ENCODE measurements at places on chromosomes 4 and X.

DNA sequence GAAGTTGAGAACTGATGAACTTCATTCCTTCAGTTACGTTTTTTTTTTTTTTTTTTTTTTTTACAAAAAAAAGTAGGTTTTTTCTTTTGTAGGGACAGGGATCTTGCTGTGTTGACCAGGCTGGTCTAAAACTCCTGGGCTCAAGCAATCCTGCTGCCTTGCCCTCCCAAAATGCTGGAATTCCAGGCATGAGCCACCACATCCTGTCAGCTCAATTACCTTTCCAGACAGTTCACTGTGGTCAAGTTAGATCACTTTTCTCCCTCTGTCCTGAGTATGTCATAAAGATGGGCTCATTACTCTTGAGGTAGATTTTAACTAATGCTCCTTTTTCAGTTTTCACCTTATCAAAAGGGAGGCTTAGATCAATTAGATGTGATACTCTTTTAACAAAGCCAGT lies 10.8 kb upstream of the NR3C2 start:
- DNase-seq = no peak

DNA sequence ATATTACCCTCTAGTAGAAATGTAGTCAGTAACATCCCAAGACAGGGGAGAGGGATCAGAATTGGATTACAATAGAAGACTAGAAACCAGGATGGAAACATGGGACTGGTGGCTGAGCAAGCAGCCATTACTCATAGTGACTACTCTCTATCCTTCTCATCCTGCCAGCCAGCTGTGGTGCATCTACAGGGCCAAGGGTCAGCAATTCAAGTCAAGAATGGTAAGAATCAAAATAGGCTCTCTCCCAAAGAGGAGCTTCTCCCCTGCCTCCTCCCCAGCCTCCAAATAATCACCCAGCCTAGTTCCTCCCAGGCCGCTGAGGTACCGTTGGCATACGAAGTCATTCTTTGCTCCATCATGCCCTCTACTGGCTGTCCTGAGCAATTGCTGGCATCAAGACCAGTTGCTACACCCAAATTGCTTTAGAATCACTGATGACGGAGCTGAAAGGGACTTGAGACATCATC lies 19.4 kb downstream of the AWAT2 start:
- no peak for DNase-seq

DNA sequence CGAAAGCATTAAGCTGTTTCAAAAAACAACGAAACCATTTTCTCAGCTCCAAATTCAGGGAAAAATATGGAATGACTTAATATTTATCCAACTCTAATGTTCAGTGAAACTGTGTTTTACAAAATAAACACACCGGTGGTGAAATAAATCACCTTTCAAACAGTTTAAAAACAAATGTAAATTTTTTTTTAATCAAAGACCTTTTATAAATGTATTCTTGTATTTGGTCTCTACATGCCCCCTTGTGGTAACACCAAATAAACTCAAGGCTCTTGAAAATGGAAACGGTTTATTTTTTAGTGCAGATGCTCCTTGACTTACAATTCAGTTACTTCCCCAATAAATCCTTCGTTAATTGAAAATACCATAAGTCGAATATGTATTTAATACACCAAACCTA lies 45.8 kb upstream of the ITM2A start:
- DNase-seq = no peak

DNA sequence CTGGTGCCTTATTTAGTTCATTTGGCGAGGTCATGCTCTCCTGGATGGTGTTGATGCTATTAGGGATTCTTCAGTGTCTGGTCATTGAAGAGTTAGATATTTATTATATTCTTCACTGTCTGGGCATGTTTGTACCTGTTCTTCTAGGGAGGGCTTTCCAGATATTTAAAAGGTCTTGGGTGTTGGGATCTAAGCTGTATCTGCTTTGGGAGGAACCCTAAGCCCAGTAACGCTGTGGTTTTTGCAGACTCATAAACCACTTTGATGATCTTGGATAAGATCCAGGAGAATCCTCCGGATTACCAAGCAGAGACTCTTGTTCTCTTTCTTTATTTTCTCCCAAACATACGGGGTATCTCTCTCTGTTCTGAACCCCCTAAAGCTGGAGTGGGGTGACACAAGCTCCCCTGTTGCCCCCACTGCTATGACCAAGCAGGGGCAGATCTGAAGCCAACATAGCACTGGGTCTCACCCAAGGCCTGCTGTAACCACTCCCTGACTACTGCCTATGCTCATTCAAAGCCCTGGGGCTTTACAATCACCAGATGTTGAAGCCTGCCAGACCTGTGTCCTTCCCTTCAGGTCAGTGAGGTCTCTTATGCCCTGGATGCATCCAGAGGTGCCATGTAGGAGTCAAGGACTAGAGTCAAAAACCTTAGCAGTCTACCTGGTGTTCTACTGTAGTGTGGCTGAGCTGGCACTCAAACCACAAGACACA lies 187.6 kb downstream of the GUCY2F start:
- no peak for DNase-seq

- no peak for DNase-seq
These were observed 66.9 kb upstream of the PHOX2B start for GRCh38 chr4:41815473-41815872.

DNA sequence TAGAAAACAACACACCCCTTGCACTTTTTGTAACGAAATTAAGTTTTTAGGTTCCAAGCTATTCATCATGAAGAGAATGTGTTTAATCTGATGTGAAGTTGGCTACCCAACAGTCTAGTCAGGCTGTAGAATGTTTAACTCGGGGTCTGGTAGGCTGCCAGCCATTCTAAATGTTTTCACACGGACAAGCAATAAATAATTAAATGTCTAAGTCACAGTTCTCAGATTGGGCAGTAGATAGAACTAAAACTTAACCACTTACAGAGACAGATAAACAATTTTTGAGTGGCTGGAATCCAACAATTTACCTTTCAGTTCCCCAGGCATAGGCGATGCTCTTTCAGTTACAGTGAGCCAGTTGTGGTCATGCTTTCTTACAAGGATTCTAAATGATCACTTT lies 66.5 kb downstream of the CHIC2 start:
- no peak for DNase-seq

DNA sequence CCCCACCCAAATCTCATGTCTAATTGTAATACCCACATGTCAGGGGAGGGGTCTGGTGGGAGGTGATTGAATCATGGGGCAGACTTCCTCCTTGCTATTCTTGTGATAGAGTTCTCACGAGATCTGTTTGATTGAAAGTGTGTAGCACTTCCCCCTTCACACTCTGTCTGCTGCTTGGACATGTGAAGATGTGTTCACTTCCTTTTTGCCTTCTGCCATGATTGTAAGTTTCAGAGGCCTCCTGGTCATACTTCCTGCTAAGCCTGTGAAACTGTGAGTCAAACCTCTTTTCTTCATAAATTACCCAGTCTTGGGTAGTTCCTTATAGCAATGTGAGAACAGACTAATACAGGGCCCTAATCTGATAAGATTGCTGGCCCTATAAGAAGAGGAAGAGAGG lies 1514.8 kb downstream of the RPA4 start:
- DNase-seq = no peak

- no peak for DNase-seq
These were observed 184.9 kb downstream of the FRAS1 start for GRCh38 chr4:78242071-78242470.
